ENCODE measurements at places on chromosomes 13 and 19.

GRCh38 chr19:18293642-18294466 lies 12.4 kb upstream of the JUND start:
- DNase-seq, result no peak

DNA sequence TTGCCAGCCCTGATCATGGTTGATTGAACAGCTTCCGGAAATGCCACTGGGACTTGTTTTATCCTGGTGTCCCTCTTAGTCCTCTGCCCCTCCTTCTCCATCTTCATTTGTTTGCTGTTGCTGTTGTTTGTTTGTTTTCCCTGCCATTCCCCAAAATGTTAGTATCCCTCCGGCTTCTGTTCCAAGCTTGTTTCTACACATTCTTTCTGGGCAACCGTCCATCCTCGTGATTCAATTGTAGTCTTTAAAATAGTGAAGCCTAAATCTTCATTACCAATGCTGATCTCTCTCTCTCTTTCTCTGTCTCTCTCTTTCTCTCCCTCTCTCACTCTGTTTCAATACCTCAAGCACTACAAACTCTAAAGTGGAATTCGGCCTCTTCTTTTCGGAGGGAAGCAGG lies 649.3 kb upstream of the ARGLU1 start:
- DNase-seq, result no peak

DNA sequence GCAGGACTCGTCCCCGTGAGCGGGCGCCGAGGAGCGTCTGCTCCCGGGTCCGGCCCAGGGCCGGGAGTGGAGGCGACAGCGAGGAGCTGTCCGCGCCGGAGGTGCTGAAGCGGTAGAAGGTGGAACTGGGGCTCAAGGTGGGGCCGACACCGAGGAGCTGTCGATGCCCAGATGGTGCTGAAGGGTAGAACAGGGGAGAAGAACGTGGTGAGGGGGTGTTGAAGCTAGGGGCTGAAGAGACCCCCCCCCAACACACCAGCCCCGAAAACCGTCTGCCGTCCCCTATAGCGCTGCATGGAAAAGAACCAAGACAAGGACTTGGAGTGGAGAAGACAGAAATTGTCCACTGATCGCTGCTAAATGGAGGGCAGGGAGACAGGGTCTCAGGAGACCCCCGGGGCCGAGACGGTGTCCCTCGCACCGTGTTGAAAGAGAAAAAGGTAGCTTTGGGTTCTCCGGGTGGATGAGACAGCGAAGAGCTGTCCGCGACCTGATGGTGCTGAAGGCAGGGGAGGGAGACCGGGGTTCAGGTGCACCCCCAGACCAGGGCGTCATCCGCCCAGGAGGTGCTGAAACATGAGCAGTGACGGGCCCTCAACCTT lies 7.1 kb upstream of the PDE4C start:
- DNase-seq, result no peak

DNA sequence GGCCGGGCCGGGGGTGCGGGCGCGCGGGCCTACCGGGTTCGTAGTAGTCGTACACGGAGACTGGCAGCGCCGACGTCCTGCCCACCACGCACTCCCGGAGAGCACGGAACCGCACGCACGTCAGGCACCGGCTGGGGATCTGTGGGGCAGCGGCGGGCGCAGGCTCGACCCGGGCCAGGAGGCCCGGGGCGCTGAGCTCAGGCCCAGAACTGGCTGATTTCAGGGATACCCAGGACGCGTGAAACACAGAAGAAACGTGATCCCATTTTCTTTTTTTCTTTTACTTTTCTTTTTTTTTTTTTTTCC lies 9.0 kb downstream of the F2RL3 start:
- DNase-seq, result no peak

- no peak for DNase-seq
Measured at GRCh38 chr19:38107129-38107528, 116.9 kb downstream of the DPF1 start.

- DNase-seq, result no peak
Measured at GRCh38 chr13:114067381-114067885, 65.0 kb downstream of the RASA3 start.

GRCh38 chr19:1261538-1261797 lies 7.7 kb upstream of the CIRBP start:
- DNase-seq, result no peak

DNA sequence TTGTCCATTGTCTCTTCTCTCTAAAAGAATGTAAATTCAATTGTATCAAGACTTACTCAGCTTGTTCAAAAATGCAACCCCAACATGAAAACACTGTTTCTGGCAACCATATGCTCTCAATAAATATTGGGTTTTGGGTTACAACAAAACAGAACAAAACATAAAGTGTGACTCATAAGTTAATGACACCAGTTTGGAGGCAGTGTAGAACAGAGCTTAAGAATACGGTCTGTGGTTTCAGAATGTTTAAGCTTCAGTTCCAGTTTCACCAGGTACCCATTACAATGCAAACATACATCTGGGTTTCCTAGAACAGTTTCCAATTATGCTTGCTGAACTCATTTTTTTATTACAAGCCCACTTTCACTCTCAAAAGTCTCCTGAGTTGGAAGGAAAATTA lies 285.8 kb upstream of the PCDH9 start:
- no peak for DNase-seq

DNA sequence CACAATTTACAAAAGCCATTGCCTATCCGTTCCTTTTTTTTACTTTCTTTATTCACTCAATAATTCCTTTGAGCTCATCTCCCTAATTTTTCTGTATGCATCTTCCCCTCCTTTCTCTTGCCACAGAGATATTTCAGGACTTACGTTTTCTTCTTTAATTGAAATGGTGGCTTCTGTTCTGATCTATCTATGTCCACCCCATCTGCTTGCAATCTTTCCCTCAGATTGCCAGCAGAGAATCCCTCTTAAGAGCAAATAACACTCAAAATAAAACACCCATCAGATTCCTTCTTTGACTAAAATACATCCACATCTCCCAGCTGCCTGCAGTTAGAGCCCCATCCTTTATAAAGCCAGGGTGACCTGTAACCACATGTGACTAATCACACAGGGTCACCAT lies 478.6 kb downstream of the EFNB2 start:
- DNase-seq, result no peak

GRCh38 chr19:5690955-5691821 lies 1.1 kb downstream of the RPL36 start:
- DNase-seq, result no peak
